ENCODE measurements at places on chromosomes 3 and 15. TPM values are rescaled to one million over a fixed set of nuclear protein-coding genes. Genes with fewer than 3 reads are reported as not detected.

The NCKIPSD gene
- 4.3 TPM for total RNA-seq

The EDC3 gene
- 17.9 TPM for total RNA-seq

The SKOR1 gene
- total RNA-seq = 0.11 TPM

The PLXNA1 gene
- total RNA-seq = 15.1 TPM

The GLDN gene
- not detected for total RNA-seq

The UPK1B gene
- total RNA-seq = not detected

The EPB42 gene
- total RNA-seq = not detected

The DLL4 gene
- total RNA-seq = 99.3 TPM

The NMNAT3 gene
- 1.8 TPM for total RNA-seq

The ZNF609 gene
- total RNA-seq = 15.3 TPM

The ILDR1 gene
- not detected for total RNA-seq

The C3orf52 gene
- 16.8 TPM for total RNA-seq

The MESP2 gene
- total RNA-seq = not detected

The NAALADL2 gene
- total RNA-seq = 0.52 TPM

The ITPKA gene
- total RNA-seq = 0.11 TPM

The ERICH6 gene
- 0.09 TPM for total RNA-seq

The CHRM5 gene
- total RNA-seq = 0.22 TPM

The FGF12 gene
- total RNA-seq = 1.4 TPM

The RAB11A gene
- 281 TPM for total RNA-seq

The NUP210 gene
- 0.22 TPM for total RNA-seq

The OCA2 gene
- total RNA-seq = not detected

The ARRDC4 gene
- total RNA-seq = 1.1 TPM

The TAGLN3 gene
- total RNA-seq = not detected

The PLCL2 gene
- 13.7 TPM for total RNA-seq

The CCDC39 gene
- total RNA-seq = not detected

The CCR9 gene
- total RNA-seq = not detected

The LRRC31 gene
- total RNA-seq = not detected

The GOLGA8G gene
- total RNA-seq = not detected
